Stimulated activated CD4-positive, alpha-beta T cell treated with anti-CD3 and anti-CD28 coated beads, Interleukin-2, amount 100 ng/mL, for 4 hours (primary cell): ENCODE measurements at places on chromosomes 16 and 17.

GRCh38 chr17:73718912-73719311, 74.7 kb upstream of the SDK2 start:
- DNase-seq: no peak

DNA sequence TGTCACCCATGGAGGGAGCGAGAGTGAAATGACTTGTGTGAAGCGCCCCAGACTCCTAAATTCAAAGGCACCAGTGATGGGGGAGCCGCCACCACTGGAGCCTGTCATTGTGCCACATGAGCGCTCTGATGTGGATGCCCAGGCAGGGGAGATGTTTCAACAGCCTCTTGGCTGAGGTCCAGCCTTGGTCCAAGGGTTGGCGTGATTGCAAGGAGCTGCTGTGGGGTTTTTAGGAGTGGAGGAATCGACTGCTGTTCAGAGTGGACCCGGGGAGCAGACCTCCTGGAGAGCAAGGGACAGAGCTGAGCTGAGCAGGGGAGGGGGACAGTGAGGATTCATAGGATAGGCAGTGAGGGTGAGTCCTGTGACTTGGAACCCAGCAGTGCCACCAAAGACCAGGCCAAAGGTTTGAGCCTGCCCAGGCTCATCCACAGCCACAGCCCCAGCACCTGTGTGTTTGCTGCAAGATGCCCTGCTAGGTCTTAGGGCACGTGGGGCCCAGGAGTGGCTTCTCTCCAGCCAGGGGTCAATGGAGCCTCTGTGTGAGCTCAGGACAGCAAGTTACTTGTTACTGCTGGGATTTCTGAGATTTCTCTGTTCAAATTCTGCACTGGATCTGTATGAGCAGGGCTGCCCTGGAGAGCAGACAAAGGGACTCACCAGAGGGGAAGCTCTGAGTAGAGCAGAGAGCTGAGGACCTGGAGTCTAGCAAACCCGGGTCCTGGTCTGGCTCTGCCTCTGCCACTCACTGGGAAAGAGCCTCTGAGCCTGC, 20.3 kb downstream of the RHBDL3 start:
- no peak for DNase-seq

DNA sequence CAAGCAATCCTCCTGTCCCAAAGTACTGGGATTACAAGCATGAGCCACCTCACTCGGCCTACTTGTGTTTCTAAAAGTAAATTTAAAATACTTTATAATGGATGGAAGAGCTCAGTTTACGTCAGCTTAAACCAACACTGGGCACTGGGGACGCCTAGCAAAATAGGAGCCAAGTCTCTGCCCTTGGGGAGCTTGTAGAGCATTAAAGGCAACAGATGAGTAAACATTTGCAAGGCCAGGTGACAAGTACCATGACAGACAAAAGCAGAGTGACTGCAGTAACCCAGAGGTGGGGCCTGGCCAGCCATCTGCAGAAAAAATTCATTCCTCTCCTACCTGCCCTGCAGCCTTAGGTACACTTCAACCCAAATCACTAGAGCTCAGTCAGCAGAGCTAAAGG, 12.1 kb upstream of the NLK start:
- no peak for DNase-seq

DNA sequence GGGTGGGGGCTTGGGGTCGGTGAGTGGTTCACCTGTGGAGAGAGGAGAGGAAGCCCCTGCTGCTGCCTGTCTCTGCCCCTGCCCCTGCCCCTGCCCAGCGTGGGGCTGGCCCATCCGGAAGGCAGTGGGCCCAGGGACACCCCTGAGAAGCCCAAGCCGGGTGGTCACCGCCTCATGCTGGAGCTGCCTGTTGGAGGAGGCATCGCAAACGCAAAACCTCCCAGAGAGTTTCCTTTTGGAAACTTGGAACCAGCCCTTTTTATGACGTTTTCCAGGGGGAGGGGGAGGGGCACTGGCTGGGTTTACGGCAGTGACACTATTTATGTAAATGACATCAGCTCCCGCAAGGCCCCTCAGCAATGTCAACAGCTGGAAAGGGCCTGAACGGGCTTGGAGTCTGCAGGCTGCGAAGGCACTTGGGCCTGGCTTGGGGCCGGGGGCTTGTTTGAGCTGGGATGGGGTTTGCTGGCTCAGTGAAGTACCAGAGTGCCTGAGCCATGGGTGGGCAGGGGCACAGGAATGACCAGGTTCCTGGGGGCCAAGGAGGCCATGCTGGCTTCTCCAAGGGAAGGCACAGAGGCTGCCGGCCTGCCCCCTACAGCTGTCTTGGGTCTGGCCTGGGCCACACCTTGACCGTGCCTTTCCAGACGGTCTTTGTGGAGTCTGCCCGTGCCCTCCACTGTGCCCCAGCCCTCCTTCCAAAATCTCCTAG, 219.5 kb downstream of the NTN1 start:
- DNase-seq: no peak

- no peak for DNase-seq
Observed at GRCh38 chr17:39126436-39126835, 25.0 kb downstream of the PLXDC1 start.

DNA sequence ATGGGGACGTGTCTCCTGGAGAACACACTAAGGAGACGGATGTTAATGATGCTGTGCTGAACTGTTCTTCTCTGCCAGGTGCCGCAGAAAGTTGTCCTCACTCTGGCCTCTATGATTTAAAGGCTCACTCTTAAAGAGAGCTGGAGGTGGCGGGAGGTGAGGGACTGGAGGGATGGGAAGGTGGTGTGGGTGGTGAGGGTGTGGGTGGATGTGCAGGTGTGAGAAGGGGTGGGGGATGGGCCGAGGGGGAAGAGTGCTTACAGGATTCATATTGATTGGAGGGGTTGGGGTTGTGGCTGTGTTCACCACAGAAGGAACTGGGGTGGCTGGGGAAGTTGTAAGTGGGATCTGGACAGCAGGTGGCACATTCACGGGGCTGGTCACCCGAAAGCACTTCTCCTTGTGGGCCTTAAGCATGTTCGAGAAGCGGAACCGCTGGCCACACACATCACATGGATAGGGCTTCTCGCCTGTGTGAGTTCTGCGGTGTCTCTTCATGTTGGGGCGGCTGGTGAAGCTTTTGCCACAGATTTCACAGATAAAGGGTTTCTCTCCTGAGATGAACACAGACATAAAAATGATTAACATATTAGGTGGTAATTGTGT, 63.6 kb downstream of the ZNF652 start:
- DNase-seq: no peak

- DNase-seq: no peak
Observed at GRCh38 chr16:57762365-57763040, 26.9 kb downstream of the KATNB1 start.

DNA sequence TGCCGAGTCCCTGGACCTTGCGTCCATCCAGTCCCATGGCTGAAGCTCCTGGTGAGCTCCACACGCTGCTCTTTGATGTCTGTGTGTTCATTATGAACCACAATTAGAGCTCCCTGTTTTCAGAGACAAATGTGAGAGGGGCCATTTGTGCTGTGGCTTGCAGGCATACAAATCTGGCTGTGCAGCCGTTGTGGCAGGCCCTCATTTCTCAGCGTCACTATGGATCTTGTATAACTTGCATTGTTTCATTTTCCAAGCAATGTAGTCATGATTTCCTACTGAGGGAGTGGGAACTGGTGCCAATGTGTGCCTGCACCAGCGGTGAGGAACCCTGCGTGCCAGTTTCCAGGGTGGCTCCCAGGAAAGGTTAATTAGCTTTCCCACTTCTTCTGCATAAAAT, 542.6 kb downstream of the TMEM114 start:
- DNase-seq: no peak

DNA sequence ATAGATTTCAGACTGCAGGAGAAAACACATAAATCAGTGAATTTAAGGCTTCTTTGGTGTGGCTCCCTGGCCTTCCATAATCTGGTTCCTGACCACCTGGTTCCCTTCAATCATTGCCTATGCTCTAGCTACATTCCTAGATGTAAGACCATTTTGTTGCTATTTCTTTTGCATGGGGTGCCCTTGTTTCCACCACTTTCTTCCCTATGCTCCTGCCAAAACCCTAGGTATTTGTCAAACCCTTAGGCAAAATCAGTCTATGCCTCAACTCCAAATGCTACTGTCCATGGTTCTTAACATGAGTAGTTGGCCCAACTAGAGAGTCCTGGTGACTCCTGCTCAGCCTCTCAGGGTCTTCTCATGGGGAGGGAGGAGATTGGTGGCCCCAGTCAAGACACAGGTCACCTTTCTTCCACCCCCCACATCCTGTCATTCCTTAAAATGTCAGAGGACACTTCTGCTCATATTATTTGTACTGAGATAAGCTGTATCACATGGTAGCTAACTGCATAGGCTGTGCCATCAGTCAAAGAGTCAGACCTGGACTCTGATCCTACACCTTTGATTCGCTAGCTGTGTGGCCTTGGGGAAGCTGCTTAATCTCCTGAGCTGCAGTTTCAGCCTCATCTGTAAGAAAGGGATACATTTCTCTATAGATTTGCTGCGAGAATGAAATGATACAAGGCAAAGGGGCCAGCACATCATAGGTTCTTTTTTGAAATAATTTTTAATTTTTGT, 15.0 kb downstream of the ACSM5 start:
- DNase-seq: no peak

DNA sequence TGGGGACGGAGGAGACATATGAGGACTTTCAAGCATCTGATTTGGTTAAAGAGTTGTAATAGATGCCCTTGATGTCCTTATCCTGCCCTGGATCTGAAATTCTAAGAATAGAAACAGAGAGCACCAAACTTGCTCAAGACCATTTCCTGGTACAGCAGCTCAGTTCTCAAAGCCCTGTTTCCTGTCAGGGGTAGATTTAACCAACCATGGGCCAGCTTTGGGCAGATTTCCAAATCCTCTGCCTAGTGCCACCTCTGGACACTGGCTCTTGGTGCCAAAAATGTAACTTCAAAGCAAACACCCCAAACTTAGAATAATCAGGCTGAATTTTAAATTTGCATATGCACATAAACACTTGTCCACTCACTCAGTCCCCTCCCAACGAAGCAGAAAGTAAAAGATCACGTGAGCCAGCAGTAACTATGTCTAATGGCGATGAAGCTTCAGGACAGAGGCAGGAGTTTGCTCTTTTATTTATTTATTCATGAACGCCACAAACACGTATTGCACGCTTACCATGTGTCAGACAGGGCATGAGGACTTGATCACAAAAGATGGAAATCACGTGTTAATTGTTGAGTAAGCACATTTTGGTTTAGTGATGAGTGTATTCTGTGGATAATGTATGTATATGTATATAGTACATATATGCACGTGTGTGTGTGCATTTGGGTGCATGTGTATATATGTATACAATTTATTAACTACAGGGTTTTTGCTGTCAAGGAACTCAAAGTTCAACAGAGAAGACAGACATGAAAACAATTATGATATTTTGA, 23.1 kb upstream of the SDK2 start:
- DNase-seq: no peak

GRCh38 chr16:15979801-15980200, 30.4 kb downstream of the ABCC1 start:
- DNase-seq: no peak

DNA sequence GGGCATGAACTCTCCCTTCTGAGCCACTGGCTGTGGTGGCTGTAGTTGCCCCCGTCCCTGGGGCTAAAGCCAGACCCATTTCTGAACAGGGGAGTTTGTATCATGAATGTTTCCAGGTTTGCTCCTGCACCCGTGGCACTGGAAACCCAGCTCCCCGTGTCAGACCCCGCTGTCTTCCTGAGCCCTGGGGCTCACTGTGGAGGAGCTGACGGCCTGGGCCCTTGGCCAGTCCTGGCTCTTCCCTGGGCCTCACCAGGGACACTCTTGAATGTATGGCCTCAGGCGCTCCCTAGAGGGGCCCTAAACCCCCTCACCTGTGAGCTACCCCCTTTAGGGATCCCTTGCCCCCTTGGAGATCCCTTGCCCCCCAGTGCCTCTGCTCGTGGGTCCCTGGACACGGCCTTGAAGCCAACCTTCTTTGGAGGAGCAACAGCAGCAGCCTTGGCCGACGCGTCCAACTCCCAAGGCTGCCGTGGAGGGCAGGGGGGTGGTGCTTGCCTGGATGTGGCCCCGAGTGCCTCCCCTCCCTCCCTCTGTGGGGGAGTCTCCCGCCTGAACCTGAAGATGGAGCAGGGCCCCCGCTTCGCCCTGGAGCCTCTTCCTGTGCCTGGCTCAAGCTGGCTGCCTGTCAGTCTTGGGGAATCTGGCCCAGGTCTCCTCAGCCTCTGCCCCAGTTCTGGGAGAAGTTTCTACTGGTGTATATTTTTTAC, 15.9 kb downstream of the CASKIN2 start:
- DNase-seq: no peak

- DNase-seq: no peak
Observed at GRCh38 chr16:65622871-65623270, 501.0 kb upstream of the CDH11 start.

- DNase-seq: no peak
Observed at GRCh38 chr17:76567634-76568432, 17.8 kb downstream of the ST6GALNAC2 start.

- DNase-seq: no peak
Observed at GRCh38 chr17:17757956-17758845, 76.9 kb downstream of the RAI1 start.

GRCh38 chr16:75552951-75553350, 3.1 kb downstream of the TMEM231 start:
- no peak for DNase-seq

DNA sequence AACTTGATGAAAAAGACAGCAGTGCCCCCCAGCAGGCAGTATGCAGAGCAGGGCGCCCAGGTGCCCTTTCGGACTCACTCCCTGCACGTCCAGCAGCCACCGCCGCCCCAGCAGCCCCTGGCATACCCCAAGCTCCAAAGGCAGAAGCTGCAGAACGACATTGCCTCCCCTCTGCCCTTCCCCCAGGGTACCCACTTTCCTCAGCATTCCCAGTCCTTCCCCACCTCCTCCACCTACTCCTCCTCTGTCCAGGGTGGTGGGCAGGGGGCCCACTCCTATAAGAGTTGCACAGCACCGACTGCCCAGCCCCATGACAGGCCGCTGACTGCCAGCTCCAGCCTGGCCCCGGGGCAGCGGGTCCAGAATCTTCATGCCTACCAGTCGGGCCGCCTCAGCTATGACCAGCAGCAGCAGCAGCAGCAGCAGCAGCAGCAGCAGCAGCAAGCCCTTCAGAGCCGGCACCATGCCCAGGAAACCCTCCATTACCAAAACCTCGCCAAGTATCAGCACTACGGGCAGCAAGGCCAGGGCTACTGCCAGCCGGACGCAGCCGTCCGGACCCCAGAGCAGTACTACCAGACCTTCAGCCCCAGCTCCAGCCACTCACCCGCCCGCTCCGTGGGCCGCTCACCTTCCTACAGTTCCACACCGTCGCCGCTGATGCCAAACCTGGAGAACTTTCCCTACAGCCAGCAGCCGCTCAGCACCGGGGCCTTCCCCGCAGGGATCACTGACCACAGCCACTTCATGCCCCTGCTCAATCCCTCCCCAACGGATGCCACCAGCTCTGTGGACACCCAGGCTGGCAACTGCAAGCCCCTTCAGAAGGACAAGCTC, 43.2 kb downstream of the SREBF1 start:
- DNase-seq: no peak

- DNase-seq: no peak
Observed at GRCh38 chr16:80366023-80366422, 174.8 kb upstream of the DYNLRB2 start.

- no peak for DNase-seq
Observed at GRCh38 chr17:72005332-72006163, 115.3 kb upstream of the SOX9 start.

- no peak for DNase-seq
Observed at GRCh38 chr16:81676883-81677737, 102.0 kb upstream of the PLCG2 start.
